Spinal cord (tissue), 10 donors: ENCODE measurements at places on chromosomes 5 and 9.

GRCh38 chr5:59218424-59219045, 635.7 kb downstream of the RAB3C start:
- DNase-seq, result no peak

- no peak for DNase-seq
These were observed 559.1 kb downstream of the CETN3 start for GRCh38 chr5:89850513-89850865.

GRCh38 chr5:112691758-112692157, 45.9 kb upstream of the APC start:
- no peak for DNase-seq

DNA sequence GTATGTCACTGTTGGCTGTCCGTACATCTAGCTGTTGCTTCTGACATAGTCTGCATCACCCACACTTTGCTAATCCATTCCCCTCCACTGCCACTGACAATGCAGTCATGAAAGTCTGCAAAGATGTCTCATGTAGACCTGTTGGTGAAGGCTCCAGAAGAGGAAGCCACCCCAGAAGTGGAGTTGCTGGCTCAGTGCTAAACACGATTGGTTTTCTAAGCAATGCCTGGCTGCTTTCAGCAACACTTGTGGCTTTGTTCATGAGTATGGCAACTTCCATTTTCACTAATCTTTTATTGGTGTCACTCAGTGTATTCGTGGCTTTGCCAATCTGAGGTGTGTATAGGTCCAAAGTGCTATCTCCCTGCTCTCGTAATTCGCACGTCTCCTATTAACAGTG, 288.1 kb downstream of the GADD45G start:
- no peak for DNase-seq
